ENCODE measurements at places on chromosomes 12 and 14. TPM values are rescaled to one million over a fixed set of nuclear protein-coding genes. Genes with fewer than 3 reads are reported as not detected.

DNA sequence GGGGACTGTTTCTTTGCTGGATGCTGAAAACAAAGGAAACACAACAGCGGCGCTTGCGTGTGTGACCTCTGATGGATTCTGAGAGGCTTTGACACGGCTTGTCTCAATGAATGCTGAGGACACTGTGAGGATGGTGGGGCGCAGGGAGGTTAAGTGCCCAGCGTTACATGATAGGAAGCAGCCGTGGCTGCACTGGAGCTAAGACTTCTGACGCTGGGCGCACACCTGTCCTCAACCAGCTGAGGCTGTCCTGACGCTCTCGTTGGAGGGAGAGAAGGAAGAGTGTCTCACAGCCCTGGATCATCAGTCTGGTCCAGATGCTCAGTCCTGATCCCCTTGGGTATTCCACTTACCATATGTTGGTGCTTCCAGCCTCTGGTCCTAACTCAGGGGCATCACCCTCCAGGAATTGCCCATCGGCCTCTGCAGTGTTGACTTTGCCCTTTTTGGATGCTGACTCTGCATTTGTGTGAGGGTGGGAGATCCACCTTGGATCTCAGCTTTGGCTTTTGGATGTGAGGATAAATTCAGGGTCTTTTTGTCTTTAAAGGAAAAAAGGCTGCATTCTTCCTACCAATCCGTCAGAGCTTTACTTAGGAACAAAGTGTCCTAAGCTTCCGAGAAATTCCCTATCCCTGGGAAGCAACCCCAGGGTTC is 125.2 kb downstream of the ZNF664 start:
- H3K4me3 ChIP-seq, result no peak overlapping the region
- no peak for DNase-seq
- no peaks in the 10 kb centered on the region for H3K36me3 ChIP-seq
- H3K4me1 ChIP-seq, result no peaks in the 10 kb centered on the region

GRCh38 chr12:14913381-14913781 is 25.0 kb downstream of the ERP27 start:
- no peak overlapping the region for H3K27ac ChIP-seq
- peaks cover 15% of the 10 kb centered on the region for H3K4me1 ChIP-seq
- no peaks in the 10 kb centered on the region for H3K27me3 ChIP-seq
- no peak for DNase-seq
- no peak overlapping the region for H3K4me3 ChIP-seq

DNA sequence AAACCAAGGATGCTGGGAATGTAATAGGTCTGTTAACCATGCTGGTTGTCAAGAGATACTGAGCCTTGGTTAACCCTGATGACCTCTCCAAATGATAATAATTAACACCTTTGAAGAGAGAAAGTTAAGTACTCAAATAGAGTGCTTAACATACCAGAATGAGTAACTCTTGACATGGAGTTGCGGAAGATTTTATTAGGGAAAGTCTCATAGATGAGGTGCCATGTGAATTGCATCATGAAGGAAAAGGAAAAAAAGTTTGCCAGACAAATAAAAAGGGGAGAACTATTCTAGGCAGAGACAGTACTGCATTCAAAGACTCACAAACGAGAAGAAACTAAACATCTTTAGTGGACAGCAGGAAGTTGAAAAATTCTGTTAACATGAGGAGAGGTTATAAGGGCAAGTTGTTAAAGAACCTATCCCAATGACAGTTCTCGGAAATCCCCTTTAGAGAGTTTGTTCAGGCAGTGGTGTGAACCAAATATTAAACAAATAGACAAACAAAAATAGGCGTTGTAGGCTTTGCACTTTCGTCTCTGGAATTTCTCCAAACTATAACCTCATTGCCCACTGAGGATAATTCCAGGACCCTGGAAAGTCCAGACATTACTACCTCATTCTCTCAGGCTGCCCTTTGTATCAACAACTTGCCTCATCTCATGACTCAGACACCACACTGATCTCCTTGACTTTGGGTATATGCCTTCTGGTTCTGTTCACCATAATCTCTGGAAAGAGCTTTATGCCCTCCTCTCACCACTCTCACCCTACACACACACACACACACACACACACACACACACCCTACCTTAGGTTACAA is 435.0 kb downstream of the GXYLT1 start:
- no peak for DNase-seq
- H3K4me1 ChIP-seq, result no peaks in the 10 kb centered on the region
- no peak overlapping the region for H3K4me3 ChIP-seq
- no peak overlapping the region for H3K27ac ChIP-seq
- H3K27me3 ChIP-seq, result no peaks in the 10 kb centered on the region

GNPTAB gene
- 57.5 TPM for total RNA-seq

SLC4A8 gene
- 5.2 TPM for total RNA-seq

STON2 gene
- 3.0 TPM for total RNA-seq
